ENCODE measurements at places on chromosomes 6 and 20.

GRCh38 chr6:99522531-99522930 is 7.3 kb upstream of the USP45 start:
- no peak for DNase-seq

DNA sequence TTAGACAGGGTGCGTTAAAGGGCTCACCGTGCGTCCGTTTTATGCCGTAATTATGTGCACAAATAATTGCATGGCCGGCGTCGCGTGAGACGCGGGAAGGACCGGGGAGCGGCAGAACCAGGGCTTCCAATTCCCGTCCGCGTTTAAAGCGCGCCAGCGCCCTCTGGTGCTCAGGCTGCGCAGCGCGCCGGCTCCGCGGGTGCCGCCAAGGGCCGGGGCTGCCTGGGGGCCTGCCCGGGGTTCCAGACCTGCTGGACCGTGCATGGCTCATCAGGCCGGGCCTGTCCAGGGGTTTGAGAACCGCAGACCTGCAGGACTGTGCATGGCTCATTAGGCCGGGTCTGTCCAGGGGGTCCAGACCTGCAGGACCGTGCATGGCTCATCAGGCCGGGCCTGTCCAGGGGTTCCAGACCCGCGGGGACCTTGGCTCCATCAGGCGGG is 369.0 kb downstream of the THBS2 start:
- peak; percentile 62 for DNase-seq

DNA sequence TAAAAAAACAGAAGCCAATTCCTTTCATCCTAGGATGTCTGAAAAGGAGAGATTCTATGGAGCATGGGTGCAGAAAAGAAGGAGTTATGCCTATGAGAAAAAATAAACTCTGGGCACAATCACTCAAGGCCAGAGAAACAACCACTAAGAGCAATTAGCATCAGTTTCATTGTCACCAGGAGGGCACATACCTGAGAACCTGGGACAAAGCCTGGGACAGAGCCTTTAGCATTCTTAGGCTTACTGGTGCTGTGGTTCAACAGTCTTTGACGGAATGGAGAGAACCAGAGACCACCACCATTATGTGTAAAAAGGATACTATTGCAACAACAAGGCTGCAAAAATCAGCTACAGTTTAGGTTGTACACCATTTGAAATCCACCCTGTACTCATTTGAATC is 29.4 kb upstream of the BCKDHB start:
- DNase-seq = no peak

DNA sequence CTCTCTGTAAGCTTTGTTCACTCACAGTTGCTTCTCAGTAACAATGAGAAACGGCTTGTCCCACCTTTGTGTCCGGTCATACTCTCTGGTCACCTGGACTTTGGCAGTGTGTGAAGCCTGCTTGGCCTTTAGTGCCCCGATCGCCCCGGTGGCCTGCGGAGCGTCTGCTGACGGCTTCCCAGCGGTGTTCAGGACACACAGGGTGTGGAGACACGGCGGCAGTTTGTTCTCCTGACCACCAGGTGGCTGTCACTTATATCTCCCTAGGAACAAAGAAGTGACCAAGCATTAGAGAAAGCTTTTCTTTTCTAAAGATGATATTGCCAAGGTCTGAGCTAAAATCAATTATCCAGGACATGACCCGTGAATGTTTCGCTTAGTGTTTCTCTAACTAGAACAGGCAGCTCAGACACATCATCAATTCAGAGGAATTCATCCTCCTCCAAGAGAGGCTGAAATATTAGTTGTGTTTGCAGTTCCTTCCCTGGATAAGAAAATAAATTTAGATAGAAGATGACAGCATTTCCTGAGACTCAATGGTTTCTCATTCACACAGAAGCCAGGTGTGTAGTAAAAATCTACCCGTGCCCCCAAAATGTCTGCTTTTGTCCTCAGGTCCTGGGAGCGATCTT is 167.4 kb upstream of the THBS2 start:
- DNase-seq = no peak

- no peak for DNase-seq
Measured at GRCh38 chr6:49790341-49790740, 3.3 kb upstream of the PGK2 start.

DNA sequence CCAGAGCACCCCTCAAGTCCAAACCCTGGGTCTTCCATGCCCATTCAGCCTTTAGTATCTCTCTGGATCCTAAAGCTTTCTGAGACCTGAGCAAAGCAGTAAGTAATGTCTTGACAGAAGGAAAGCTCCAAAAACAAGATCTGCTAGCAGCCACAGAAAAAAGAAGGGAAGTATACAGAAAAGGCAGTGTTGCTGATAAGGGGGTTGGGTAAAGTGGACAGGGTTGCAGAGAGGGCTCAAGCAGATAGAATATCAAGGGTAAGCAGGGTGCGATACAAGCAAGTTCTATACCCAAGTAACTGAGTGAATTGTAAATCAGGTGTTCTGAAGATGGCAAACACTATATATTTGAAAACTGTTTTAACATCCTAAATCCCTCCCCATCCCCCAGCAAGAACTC is 113.4 kb upstream of the CARMIL1 start:
- DNase-seq = no peak

- no peak for DNase-seq
Measured at GRCh38 chr6:146914489-146915483, 289.4 kb upstream of the STXBP5 start.

DNA sequence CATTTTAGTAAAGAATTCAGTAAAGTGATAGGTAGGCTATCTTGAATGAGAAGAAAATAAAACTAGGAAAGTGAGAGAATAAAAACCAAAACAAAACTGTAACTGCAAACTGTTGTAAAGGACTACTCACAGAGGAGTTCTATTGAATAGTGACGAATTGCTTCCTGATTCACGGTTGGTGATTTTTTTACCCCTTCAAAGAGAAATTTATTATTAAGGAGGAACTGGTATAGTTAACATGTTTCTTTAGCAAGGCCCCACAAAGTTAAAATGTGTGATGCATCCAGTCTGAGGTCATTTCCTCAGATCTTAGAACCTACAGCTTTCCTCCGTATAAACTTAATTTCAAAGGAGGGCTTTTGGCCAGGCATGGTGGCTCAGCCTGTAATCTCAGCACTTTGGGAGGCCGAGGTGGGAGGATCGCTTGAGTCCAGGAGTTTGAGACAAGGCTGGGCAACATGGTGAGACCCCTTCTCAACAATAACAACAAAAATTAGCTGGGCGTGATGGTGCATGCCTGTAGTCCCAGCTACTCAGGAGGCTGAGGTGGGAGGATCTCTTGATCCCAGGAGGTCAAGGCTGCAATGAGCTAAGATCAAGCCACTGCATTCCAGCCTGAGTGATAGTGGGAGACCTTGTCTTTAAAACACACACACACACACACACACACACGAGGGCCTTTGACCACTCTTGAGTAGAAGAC is 8.3 kb downstream of the PRDM1 start:
- DNase-seq = no peak

DNA sequence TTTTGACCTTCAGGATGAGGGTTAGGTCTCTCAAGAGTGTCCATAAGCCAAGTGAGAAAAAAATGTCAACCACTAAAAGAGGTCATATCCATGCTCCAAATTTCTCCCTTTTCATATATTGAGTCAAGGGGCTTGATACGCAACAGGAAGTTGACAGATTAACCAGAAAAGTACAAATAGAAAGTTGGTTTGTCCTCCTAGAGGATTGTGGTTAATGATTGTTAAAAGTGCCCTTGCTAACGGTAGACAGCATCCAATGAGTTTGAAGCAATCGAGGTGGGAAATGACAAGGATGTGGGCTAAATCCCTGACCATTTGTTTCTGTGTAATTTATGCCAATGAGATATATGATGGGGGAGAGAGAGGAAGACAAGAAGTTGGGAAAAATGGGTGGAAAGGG is 18.1 kb upstream of the HBS1L start:
- no peak for DNase-seq

DNA sequence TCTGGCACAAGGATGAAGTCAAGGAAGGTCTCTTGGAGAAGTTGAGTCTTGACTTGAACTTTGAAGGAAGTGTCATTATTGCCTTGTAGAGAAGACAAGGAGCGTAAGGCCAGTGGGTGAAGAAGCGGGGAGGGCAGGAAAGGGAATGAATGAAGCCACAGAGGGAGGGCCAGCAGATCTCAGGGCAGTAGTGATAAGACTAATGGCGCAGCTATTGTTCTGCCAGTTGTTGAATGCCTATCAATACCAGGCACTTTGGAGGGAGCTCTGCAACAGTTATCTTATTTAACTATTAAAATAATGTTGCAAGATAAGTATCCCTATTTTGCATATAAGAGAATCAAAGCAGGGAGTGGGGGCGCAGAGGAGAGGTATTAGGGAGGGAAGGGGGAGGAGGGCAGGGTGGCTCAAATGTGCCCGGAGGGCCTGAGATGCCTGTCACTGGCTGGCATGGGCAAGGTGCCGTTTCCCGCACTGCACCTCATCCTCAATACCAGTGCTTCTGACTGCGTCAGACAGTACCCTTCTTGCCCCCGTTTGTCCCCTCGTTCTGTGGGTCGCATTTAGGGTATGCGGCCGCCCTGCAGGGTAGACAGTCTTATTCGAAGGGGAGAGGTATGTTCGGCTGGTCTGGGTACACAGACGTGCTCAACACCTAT is 109.8 kb downstream of the ZDHHC14 start:
- no peak for DNase-seq

DNA sequence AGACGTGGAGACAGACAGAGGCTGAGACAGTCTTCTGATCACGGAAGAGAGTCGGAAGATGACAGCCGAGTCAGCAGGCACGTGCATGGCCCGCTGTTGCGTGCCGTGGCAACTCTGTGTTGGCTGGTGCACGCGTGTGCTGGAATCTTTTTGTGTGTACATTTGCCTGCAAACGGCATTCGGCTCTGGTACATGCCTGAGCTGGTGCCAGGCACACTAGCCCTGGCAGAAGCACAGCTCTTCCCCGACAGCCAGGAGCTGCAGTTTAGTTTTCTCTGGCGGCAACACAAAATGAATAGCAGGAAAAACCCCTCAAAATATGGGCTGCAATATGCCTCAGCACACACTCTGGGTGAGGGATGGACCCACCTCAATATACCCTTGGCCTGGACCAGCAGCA is 769 bp upstream of the PDYN start:
- no peak for DNase-seq

- no peak for DNase-seq
Measured at GRCh38 chr20:50289581-50289980, 99.0 kb downstream of the CEBPB start.

- peak; percentile 3 for DNase-seq
Measured at GRCh38 chr20:58084966-58085365, 143.5 kb downstream of the ANKRD60 start.

GRCh38 chr20:19025430-19026120 is 186.9 kb upstream of the SLC24A3 start:
- DNase-seq = no peak

DNA sequence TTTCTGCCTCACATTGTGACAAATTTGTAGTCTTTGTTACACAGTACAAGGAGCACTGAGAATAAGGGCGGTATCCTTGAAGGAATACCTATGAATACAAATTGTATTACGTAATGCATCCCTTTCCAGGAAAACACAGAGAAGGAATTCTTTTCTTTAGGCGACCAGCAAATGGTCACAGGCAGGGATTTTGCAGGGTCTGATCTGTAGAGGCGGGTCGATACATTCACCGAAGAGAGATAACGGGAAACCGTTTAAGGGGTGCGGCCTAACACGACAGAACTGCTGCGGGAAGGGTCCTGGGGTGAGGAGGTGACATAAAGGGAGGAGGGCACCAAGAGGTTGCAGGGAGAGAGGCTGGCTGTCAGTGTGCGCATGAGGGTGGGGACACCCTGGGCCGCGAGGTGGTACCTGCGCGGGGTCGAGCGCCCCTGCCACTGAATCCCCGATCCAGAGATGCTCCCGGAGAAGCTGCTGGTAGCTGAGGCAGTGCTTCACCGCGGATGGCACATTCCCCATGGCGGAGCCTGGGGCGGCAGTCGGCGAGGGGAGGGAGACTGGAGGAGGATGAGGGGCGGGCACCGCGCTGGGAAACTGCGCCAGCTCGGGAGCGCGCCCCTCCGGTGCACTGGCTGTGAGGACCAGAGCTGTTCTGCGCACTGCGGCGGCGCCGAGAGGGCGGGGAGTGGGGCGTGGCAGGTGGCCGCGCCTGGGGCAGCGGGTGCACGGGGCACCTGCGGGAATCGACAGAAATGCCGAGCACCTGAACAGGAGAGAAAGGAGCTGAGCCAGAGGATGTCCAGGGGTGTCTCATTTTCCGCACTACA is at the start of gene HMGCLL1:
TSS of gene HMGCLL1 (minus strand) at position 656 of the 827 bp plus-strand sequence. CDS start at position 519, 137 bp downstream.
- DNase-seq = no peak

- DNase-seq = no peak
Measured at GRCh38 chr6:1247056-1247455, 64.8 kb upstream of the FOXQ1 start.

DNA sequence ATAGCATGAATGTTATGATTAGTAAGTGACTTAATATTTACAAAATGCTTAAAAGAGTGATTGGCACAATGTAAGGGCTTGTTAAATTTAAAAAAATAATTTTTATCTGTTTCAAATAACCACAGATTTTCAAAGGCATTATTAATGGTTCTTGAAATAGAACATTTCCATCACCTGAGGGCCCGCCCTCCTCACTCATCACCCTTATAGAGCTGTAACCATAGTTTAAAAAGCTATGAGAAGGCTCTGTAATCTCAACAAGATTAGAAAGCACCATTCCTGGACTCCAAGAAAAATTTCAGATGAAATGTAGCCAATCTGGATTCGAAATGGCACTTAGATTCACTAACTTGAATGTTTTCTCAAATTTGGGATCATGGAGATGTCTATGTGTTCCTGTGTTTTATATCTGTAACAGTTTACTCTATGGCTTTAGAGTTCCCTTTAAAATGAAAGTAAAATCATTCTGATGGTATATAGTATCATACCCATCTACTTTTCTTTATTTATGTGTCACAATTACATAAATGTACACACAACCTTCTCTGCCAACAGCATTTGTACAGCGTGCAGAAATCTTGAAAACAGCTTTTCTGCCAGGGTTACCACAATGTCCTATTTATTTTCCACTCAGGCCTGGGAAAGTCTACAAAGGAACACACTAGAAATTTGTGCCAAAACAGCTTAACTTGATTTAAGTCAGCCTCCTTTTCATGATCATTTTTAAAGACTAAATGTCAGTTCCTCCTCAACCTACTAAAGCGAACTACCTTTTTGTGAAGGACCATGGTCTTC is 207.7 kb downstream of the TBX18 start:
- DNase-seq = no peak

GRCh38 chr6:31568537-31568961 is 3.5 kb upstream of the LTA start:
- no peak for DNase-seq

- no peak for DNase-seq
Measured at GRCh38 chr6:72246926-72247325, 360.6 kb downstream of the RIMS1 start.

DNA sequence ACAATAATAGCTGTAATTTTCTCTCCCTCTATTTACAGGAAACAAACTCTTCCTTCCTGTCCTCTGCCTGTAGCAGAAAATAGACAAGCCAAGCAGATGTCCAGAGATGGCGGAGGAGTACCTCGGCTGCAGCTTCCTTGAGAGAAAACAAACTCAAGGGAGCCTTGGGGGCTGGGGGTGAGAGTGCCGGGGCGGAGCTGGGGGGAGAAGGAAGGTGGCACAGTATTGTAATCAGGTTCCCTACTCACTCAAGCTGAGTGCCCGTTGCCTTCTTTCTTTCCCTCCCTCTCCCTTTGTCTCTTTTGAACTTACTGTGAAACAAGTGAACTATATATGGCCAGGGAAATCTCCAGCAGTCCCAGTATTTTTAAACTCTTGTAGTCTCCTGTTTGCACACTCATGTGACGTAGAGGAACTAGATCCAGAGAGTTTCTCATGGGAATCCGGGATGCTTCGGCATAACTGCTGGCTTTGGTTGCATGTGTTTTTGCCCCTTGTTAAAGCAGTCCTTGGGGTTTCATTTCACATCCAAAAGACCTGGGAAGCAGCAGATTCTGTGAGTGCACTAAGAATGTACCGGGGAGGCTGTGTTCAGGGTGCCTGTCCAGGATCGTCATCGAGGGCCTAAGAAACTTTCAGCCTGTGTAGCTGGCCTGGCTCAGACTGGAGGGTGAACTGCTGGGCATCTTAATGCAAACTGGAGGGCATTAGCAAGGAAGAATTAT is 44.6 kb upstream of the HDDC2 start:
- DNase-seq = no peak

Measured in left lobe of liver (tissue), 2 donors.